ENCODE measurements at places on chromosomes 5 and 9. TPM values are rescaled to one million over a fixed set of nuclear protein-coding genes. Genes with fewer than 3 reads are reported as not detected.

DNA sequence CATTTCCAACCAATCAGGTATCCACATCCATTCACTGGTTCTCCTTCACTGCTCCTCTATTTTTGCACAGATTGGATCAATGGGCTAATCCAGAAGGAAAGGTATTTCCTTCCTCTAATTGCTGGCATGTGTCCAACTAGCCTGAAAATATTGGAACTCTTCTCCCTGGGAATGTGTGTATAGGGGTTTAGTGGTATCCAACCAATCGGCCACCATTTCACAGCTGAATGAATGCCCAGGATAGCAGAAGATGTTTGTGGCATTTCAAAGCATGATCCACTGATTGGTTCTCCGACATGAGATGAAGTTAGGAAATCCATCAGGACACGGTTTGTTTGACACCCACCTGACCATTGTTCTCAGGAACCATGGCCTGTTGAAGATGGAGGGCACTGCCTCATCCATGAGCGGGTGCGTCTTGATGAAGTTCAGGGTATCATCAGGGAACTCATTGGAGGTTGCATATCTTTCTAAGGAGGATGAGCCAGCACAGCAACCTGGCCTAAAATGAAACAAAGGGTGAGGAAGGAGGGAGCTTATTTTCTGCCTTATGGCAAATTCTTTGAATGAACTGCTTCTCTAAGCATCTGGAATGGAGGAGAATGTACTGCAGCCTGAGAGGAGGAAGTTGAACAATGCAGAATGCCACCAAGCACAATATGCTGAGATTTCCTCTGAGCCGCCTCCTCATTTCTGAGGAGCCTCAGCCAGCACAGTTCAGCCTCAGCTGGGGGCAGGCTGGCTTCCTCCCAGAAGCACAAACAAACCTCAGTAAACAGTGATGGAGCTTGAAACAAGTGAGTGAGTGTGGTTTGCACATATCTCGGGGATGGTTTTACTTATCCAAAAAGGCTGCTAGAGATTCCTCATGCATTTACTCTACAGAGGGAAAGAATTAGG is 94.6 kb downstream of the SEMA6A start:
- no peak for DNase-seq

PCSK1 gene
- total RNA-seq = 10.9 TPM

DNA sequence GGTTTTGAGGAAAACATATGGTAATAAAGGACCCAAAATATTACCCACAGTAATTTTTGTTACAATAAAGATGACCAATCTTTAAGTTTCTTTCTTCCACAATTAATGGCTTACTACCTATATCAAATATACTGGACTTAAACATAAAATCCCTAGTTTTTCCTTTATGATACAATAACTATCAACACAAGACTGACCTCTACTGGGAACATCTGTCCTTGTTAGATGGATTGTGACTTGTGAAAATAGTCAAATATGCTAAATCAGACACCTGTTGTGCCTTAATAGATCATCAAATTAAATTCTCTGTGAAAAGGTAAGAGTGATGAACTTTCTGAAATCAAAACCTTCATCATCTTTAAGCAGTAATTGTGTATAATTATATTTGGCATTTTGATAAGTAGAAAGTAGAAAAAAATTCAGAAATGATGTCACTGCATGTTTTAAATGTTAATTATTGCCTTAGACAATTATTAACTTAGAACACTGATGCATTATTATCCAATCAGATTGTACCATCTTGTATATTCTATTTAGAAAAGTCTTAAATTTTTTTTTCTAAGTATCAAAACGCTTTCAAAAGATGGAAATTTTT is 113.6 kb downstream of the DEPDC1B start:
- DNase-seq = peak; percentile 69

DNA sequence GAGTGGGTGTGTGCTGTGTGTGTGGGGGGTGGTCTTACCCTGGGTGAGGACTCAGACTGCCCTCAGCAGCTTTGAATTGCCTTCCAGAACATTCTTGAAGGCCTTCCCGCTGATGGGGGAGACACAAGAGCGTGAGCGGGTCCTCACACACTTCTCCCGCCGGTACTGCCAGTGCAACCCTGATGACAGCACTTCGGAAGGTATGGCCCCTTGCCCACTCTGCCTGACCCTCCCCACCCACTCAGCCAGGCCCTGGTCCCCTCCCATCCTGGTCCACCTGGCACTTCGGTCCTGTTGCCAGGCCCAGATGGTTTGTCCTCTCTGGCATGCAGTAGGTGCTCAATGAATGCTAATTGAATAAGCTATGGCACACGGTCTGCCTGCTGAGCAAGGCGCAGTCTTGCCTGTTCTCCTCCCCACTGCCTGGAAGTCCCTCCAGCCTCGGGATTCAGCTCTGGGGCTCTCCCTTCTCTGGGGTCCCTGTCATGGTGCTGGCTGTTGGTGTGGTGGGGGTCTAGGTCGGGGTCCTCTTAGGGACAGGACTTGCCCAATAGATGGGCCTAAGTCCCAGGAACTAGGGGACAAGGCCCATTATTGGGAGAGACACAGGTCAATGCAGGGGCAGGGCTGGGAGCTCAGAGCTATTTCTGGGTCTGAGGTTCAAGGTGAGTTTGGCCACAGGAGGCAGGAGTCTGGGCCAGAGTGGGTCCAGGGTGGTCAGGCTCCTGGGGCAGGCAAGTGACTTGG is 26.4 kb downstream of the PSD2 start:
- DNase-seq = no peak

SPINK7 gene
- not detected for total RNA-seq

DNA sequence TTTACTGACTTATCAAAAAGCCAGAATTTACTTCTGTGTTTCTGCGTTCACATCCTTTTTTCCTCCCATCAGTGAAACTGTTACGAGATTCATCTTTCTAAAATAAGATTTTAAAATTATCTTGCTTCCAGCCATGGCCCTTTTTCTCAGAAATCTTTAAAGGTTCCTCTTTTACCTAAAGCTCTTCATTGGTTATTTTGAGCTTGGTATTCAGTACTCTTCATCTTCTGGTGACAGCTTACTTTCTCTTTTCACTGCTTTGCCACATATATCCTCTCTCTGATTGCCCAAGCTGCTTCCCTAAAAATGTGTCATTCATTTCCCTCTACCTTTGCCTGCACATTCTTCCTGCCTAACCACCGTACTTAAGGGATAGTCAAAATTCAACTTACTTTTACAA is 32.3 kb downstream of the TGFBR1 start:
- DNase-seq = no peak

- no peak for DNase-seq
Measured at GRCh38 chr9:133262226-133262625, 12.8 kb downstream of the ABO start.

DMRTA1 gene
- not detected for total RNA-seq

Measured in SK-MEL-5 (cell line).